Osteoblast (primary cell): ENCODE measurements at places on chromosomes 2 and 18. TPM values are rescaled to one million over a fixed set of nuclear protein-coding genes. Genes with fewer than 3 reads are reported as not detected.

DNA sequence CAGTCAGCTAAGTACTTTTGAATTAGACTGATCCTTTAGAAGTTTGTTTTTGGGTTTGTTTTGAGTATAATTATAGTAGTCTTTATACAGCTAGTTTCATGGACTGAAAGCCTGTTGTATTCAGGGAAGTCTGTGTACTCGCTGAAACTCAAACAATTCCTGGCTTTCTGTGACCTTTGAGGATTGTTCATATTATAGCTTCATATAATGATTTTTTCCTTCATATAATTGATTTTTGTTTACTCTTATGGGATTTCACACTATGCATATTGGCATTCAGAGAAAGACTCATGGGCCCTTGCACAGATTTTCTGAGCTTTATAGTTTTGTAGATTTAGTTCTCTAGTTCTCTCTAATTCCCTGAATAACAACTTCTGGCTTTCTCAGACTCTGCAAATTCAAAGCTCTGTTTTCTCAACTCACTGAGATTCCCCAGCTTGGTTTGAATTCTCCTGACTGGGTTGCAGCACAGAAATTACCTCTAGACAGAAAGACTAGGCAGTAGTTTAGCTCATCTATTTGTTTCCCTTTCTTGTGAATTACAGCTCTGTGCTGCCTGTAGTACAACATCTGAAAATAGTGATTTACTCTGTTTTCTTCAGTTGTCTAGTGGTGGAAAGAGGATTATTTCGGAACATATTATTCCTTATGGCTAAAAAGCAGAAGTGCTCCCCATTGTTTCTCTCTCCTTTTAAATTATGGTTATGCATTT, 495.9 kb upstream of the CNTNAP5 start:
- no peak overlapping the region for H3K4me3 ChIP-seq
- no peaks in the 10 kb centered on the region for H3K27me3 ChIP-seq

- no peak overlapping the region for H3K4me3 ChIP-seq
- no peaks in the 10 kb centered on the region for H3K27me3 ChIP-seq
- no peak for DNase-seq
- peaks cover 18% of the 10 kb centered on the region for H3K4me1 ChIP-seq
Measured at GRCh38 chr2:28413152-28413898, 20.7 kb downstream of the FOSL2 start.

DNA sequence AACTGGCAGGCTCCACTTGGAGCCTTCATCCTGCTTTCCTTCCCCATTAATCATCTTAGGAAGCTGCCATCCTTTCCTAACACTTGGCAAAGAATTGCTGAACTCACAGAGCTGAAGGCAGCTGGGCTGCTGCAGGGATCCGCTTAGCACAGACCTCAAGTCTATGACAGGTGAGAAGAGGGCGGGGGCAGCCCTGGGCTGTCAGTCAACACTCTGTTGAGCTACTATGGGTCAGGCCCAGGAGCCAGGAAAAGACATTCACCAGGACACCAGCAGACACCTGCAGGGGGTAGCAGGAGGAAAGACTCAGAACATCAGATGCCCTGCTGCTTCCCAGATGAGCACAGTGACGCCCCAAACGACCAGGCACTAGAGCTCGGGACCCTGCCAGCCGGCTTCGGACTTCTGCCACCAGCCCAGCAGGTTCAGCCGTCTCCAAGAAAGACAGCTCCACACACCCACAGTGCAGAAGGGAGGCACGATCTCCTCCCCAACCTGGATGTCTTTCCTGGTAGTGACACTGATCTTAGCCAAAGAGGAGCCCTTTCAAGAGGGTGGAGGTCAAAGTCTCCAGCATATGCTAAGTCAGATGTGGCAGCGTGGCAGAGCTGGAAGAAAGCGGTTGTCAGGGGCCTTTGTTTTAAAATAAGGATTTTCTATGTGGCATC, 55.2 kb downstream of the SNORC start:
- no peak overlapping the region for H3K27ac ChIP-seq
- no peak for DNase-seq
- H3K4me1 ChIP-seq = peaks cover 4% of the 10 kb centered on the region

DNA sequence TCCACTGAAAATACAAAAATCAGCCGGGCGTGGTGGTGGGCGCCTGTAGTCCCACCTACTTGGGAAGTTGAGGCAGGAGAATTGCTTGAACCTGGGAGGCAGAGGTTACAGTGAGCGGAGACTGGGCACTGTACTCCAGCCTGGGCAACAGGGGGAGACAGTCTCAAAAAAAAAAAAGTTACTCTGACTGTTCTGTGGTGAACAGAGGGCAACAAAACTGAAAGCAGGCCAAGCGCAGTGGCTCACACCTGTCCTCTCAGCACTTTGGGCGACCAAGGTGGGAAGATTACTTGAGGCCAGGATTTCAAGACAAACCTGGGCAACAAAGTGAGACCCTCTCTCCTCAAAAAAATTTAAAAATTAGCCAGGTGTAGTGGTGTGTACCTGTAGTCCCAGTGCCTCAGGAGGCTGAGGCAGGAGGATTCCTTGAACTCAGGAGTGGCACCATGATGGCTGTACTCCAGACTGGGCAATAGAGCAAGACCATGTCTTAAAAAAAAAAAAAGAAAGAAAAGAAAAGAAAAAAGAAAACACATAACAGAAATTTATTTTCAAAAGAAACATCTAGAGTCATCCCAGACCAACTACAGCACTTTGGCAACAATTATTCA, 13.6 kb upstream of the RTN4 start:
- no peaks in the 10 kb centered on the region for H3K4me1 ChIP-seq
- H3K27me3 ChIP-seq = no peaks in the 10 kb centered on the region
- no peak overlapping the region for H3K27ac ChIP-seq

- H3K4me3 ChIP-seq = no peak overlapping the region
- peaks cover 3% of the 10 kb centered on the region for H3K4me1 ChIP-seq
- no peak overlapping the region for H3K27ac ChIP-seq
- H3K36me3 ChIP-seq = no peaks in the 10 kb centered on the region
- peaks cover 2% of the 10 kb centered on the region for H3K27me3 ChIP-seq
Measured at GRCh38 chr18:77165503-77166188, 33.1 kb upstream of the MBP start.

DNA sequence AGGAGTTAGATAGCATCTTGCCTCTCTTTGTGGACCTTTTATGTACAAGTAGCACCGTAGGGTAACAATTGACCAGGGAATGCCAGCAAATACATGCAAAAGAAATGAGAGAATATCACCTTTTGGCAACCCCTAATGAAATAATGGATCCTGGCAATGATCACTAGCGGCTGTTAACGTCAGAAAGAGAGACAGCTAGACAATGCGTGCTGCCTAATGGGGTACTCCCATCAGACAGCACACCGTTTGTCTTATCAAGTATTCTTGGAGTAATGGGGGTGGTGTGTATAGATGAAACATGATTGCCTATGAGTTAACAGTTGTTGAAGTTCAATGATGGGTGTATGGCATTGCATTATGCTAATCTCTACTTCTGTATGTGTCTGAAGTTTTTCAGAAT, 1.6 kb downstream of the ELAC1 start:
- no peak overlapping the region for H3K4me3 ChIP-seq
- no peak overlapping the region for H3K27ac ChIP-seq
- H3K4me1 ChIP-seq = peaks cover 21% of the 10 kb centered on the region
- DNase-seq = peak; percentile 36
- no peaks in the 10 kb centered on the region for H3K27me3 ChIP-seq

- H3K4me3 ChIP-seq = no peak overlapping the region
- H3K36me3 ChIP-seq = no peaks in the 10 kb centered on the region
Measured at GRCh38 chr18:40882468-40882867, 1072.6 kb upstream of the PIK3C3 start.

- H3K36me3 ChIP-seq = no peaks in the 10 kb centered on the region
- DNase-seq = no peak
Measured at GRCh38 chr2:239648607-239649006, 247.8 kb upstream of the HDAC4 start.

CPLX4 gene
- not detected in 2 replicates for total RNA-seq

ABCB11 gene
- total RNA-seq = under 0.01 TPM in 1 of 2 replicates, not detected in the other

SH2D6 gene
- under 0.01 TPM in 1 of 2 replicates, not detected in the other for total RNA-seq

FAHD2B gene
- 1.1 and 1.2 TPM in 2 replicates for total RNA-seq

STK39 gene
- 18.1 and 20.9 TPM in 2 replicates for total RNA-seq

GPR155 gene
- 3.5 and 4.3 TPM in 2 replicates for total RNA-seq
